ENCODE measurements at places on chromosomes 16 and 17.

- DNase-seq: peak; percentile 59
These were observed 164.3 kb downstream of the ANKFN1 start for GRCh38 chr17:56317351-56318208.

DNA sequence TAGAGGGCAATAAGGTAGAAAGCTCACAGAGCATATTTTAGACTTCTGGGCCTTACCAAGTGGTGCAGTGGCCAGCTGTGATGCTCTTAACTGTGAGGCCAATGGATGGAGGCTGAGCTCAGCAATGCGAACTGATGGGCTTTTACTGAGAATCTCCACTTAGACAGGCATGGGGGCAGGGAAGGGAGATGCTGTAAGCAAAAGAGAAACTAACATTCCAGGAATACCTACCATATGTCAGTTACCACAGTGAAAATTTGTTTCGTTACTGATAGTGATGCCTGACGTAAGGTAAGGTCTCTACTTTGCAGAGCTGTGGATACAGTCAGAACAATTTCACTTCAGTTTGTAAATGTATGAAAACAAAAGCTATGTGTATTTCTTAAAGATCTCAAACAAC is 250.6 kb upstream of the ZFHX3 start:
- DNase-seq: no peak

DNA sequence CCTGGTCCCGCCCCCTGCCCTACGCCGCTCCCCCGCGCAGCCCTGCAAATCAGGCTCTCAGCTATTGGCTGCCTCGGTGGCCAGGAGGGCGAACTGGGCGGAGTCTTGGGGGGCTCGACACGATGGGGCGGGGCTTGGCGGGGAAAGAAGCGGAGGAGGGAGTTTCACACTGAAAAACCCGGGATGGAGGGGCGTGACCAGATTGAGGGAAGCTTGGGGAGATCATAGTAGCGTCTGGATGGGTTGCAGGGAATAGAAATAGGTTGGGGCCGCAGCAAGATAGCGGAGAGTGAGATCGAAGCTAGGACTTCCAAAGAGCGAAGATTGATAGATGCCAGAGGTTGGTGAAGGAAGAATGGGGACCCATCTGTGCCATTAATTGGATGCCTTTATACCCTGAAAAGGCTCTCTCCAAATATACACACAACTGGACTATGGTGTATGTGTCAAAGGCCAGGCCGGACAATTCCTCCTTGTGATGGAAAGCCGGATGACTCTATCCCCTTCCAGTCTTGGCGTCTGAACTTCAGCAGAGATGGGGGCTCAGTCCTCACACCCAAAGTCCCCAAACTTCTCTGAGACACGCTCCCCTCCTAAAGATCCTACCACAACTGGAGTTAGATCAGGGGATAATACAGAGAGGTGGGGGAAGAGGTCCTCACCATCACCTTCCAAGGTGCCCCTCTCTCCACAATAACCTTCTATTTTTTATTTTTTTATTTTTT is 376 bp upstream of the STAC2 start:
- DNase-seq: no peak

- DNase-seq: no peak
These were observed 27.2 kb upstream of the TMEM220 start for GRCh38 chr17:10757067-10757466.

- DNase-seq: no peak
These were observed 4.3 kb upstream of the CPSF4L start for GRCh38 chr17:73265646-73266640.

Measured in Kasumi-1 (cell line).